ENCODE measurements at places on chromosomes 3 and 15.

DNA sequence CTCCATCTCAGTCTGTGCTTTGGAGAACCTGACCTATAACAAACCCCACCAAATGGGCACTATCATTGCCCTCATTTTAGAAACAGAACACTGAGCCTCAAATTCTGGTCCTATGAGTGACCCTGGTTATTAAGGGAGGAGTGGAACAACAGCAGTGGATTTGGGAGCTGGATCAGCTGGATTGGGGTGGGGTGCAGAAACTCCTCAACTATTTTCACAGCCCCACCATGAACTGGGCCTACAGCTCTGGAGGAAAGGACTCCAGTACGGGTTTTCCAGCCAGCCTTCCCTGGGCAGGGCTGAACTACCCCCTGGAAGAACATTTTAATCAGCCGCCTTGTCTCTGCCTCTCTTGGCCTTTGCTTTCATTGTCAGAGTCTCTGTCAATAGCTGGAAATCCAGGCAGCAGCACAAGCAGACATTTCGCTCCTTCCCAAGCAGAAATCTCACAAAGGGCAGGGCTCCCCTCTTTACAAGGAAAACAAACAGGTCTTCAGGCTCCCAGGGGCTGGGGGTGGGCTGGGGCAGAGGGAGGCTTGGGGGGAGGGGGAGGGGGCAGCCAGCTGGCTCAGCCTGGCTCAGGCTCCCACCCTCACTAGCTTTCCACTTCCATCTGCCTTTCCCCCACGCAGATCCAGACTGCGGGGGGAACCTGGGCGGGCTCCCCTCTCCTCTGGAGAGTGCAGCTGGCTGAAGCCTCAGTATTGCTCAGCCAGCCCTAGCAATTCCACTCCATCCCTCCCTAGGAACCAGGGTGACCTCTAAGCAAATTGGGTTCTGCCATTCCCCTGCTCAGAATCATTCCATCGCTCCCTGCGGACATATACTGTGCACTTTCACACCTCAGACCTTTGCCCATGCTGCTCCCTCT lies 13.7 kb upstream of the TLE3 start:
- DNase-seq: peak; percentile 78

- no peak for DNase-seq
Measured at GRCh38 chr3:111812701-111813100, 46.4 kb upstream of the PHLDB2 start.

GRCh38 chr3:96182756-96183155 lies 631.6 kb upstream of the EPHA6 start:
- no peak for DNase-seq

- DNase-seq: peak; percentile 60
Measured at GRCh38 chr3:122560680-122561079, 3.4 kb downstream of the PARP9 start.

DNA sequence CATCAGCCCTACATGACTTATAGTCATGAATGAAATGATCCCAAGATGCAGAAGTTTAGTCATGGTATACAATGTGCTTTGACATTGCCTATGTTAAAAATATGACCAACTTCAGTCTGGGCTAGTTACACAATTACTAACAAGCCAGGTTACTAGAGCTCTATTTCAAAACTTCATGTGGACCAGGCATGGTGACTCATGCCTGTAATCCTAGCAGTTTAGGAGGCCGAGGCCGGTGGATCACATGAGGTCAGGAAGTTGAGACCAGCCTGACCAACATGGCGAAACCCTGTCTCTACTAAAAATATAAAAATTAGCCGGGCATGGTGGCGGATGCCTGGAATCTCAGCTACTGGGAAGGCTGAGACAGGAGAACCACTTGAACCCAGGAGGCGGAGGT lies 613.0 kb downstream of the CADM2 start:
- DNase-seq: no peak

- peak; percentile 81 for DNase-seq
Measured at GRCh38 chr3:148723631-148724030, 25.9 kb downstream of the AGTR1 start.

DNA sequence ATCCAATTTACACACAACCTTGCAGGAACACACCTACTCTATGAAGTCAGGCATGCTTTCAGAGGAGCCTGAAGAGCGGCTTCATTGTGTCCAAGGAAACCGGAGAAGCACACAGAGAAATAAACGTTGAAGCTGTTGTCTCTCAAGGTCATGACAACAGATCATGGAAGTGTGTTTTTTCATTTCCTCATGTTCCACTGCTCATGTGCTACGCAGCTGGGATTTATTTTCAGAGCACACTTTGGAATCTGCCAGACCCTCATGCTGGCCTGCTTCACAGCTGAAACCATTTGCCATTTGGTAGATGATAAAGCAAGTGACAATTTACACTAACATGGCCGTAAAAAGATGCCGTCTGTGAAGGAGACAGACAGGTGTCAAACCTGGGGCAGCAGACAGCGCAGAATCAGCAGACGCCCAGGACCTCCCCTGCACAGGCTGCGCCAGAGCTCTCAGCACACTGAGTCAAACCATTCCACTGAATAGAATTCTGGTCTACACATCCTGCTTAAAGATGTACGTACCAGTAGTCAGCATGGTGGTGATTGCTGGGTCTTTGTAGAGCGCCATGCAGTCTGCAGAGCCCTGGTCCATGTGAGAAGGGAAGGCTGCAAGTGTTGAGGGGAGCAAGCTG lies 99.3 kb downstream of the ARNT2 start:
- DNase-seq: peak; percentile 60

- no peak for DNase-seq
Measured at GRCh38 chr3:127100459-127101410, 92.2 kb upstream of the PRR23E start.

DNA sequence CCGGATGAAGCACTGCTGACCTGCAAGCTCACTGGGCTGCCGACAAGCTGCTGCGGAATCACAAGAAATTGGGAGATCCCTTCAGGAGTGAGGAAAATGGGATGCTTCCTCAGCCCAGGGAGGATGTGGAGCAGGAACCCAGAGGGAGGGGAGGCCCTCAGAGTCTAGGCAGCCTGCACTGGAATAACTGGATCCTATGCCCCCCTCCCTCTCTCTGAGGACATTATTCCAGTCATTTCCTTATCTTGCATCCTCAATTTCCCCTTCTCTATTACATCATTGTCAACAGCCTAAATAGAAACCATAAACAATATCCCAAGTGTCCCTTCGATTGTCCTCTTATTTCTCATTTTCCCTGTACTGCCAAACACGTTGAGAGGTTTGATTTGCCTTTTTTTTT lies 169.0 kb downstream of the OPA1 start:
- DNase-seq: no peak

- no peak for DNase-seq
Measured at GRCh38 chr3:31240466-31240865, 292.3 kb upstream of the STT3B start.

DNA sequence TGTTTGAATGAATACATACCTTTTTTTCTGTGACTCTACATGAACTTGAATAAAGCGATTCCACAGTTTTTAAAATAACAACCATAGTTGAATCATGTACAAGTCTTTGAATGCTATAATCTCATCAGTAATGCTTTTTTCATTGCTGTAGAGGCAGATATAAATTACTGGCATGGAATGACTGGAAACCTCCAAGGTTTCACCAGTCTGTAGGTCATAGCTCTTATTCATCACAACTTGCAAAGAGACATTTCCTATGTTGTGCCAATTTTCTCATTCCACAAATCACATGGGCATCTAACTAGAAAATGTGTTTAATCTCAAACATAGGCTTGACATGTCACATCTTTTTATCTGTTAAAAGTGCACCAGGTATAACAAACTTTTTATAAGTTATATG lies 407.1 kb upstream of the KCNMB2 start:
- peak; percentile 30 for DNase-seq

DNA sequence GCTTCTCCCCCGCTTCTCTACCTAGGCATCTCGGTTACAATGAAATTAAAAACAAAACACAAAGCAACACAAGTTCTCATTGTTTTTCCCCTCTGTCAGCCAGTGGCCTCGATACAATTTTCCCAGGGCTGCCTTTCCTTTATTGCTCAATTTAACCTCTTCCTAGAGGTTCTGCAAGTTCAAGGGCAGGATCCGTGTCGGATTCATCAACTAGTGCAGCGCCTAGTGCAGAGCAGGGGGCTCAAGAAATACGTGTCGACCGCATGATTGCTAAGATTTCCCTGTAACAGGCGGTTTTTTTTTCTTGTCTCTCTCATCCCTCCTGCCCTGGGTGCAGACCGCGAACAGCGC lies 1.4 kb upstream of the BHLHE40 start:
- DNase-seq: no peak

DNA sequence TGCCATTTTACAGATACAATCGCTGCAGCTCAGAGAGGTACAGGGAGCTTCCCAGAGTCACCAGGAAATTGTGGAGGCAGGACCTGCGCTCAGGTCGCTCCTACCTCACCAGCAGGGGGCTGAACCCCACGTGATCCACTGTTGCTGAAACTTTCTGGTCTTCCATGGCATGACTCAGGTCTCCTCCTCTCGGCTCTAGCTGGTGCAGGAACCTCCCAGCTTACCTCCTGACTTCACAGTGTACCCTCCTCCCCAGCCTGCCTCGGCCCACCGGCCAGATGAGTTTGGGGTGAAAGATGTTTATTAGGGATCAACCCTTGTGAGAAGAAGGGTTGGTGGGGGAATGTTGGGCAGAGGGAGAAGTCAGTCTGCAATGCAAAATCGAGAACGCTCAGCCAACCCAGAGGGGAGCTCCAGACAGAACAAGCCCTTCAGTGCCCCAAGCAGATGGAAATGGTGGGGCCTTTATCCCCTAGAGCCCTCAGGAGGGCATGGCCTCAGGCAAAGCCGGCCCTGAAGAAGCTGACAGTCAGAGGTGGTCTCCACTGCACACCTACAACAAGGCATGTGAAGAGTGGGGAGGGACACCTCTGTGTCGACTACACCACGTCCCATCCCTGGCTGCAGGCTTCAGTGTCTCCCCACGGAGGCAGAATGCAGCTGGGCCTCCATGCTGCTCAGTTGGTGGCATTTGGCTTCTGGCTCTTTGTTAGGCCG lies 118.6 kb upstream of the PRR20G start:
- DNase-seq: no peak

GRCh38 chr3:67044295-67044694 lies 46.2 kb downstream of the KBTBD8 start:
- peak; percentile 18 for DNase-seq

DNA sequence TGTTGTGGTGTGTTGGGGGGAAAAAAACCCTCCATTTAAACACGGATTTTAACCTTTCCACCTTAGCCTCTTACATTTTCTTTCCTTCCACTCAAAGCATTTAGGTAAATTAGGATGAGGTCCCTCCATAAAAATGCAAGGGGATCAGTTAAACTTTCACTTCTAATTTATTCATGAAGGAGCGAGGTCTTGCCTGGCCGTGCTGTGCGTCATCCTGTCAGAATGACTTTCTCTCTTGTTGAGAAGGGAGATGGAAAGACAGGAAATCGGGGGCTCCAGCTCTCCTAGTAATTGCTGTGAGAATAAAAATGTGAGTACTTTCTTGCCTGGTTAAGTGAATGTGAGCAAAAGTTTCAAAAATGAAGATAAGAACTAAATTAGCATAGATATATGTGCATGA lies 962.3 kb upstream of the NR2F2 start:
- DNase-seq: no peak

DNA sequence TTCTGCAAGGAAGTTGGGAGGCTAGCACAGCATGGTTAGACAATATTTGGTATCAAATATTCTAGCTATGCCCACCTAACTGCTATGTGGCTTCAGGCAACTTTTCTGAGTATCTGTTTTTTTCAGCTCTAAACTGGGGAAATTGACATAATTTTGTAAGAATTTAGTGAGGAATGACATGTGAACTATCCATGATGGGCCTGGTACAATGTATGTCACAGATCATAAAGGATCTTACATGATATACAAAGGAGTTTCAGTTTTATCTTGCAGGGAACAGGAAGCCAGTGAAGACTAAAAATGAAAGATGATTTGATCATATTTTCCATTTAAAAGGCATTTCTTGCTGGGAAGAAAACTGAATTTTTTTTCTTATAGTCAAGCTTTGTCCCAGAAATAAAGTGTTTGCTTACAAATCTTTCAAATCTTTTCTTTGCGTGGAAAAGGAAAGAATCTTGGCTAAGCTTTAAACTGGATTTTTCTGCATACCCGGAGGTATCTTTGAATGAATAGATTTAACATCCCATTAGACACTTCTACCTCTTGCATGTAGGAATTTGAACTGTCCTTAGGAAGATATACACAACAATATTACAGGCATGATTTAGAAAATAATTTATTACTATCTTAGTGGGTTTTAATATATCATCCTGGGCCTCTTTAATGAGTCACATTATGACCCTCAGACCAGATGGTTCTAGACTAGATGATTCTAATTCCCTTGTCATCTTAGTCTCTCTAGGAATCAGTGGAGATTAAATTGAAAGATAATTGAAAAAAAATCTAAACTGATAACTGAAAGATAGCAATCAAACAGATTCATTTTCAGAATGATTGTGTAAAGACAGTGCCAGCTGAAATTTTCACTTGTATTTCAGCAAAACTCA lies 436.0 kb upstream of the THBS1 start:
- DNase-seq: peak; percentile 75

DNA sequence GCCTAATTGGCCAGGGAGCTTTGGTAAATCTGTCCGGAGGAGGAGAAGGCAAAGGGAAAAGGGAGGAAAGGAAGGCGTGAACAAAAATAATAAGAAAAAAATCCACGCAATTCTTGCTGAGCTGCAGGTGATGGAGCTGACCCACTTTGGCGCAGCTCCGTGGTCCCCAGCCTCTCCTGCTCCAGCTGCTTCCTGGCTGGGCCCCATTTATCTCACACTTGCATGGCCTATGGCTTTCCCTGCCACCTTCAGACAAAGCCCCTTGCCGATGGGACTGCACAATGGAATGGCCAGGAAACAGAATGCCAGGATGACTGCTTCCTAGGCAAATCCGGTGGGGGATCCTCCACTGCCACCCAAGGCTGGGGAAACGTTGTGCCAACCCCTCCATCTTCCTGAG lies 6.9 kb downstream of the INSYN1 start:
- DNase-seq: no peak

DNA sequence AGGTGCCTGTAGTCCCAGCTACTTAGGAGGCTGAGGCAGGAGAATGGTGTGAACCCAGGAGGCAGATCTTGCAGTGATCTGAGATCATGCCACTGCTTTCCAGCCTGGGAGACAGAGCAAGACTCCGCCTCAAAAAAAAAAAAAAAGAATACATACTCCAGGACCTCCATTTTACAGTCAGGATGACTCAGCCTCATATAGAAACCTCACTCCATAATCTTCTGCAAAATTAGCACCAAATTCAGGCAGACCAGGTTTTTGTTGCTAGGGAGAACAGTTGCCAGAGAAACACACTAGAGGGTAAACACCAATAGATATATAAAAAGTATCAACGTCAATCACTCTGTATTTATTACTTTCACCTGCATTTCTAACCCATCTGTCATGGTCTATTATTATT lies 28.3 kb upstream of the AP3B2 start:
- DNase-seq: no peak

DNA sequence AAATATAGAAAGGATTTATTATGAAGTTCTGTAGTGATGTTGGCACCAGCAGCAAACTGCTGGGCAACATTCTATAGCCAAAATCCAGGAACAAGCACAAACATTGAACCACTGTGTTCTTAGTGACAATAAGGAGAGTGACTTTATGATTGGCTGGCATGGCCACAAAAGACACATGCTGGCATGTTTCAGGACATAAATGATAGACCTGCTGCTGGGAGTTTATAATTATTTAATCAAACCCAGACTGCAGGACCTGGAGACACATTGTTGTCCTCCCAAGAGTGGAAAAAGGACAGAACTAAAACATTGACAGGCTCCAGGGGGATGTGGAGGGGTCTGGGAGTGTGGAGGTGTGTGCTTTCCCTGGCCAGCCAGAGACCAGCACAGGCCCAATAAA lies 255.3 kb upstream of the LRTM1 start:
- DNase-seq: no peak

GRCh38 chr15:97316362-97316761 lies 644.1 kb upstream of the ARRDC4 start:
- no peak for DNase-seq

Measured in AG10803 (cell line).